ENCODE measurements at places on chromosomes 11 and 22. TPM values are rescaled to one million over a fixed set of nuclear protein-coding genes. Genes with fewer than 3 reads are reported as not detected.
A peak's percentile ranks its signal among the peaks of the same experiment; 100 is the strongest.

- H3K27me3 ChIP-seq: no peaks in the 10 kb centered on the region
- no peak for DNase-seq
- no peak overlapping the region for H3K4me3 ChIP-seq
- no peak overlapping the region for H3K27ac ChIP-seq
- no peaks in the 10 kb centered on the region for H3K36me3 ChIP-seq
These were observed 41.7 kb downstream of the PRMT3 start for GRCh38 chr11:20429216-20429615.

DNA sequence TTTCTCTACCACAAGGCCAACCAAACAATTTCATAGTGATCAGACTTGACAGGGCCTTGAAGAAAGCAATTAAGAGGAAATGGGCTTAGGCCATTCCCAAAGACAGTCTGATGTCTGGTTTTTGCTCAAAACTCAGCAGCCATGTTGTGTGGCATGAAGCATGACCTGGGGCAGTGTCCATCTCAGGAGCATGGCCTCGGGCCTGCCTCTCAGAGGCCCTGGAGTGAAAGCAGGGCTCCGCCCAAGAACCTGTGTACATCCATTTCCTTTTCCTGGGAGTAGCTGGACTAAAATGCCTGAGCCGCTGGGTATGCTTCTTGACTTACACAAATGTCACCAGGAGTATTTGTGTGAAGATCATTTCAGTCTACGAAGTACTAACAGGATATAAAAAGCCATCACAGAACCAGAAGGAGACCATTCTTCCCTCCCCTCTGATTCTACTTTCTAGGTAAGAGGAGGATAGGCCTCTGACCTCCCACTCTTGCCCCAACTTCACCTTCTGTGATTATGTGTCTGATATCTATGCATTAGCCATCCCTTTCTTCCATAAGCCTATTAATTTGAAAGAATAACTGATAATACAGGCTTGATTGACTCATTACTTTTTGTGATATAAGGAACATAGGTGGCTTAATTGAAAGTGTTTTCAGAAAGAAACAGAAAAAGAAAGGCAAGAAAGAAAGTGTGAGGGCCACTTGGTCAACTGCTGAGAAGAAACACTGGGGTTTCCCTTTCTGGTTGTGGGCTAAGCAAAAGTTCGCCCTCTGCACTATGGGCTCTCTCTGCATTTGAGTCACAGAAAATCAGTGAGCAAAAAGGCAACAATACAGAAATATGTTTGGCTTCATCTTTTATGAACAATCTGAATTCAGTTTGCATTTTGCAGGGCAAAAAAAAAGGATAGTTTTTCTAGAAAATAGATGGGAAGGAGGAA lies 188.6 kb upstream of the MTMR2 start:
- DNase-seq: peak; percentile 58
- H3K4me1 ChIP-seq: peaks cover 32% of the 10 kb centered on the region

GRCh38 chr11:126090452-126090851 lies 27.8 kb upstream of the CDON start:
- H3K36me3 ChIP-seq: no peaks in the 10 kb centered on the region
- no peak overlapping the region for H3K4me3 ChIP-seq
- no peaks in the 10 kb centered on the region for H3K4me1 ChIP-seq
- H3K27ac ChIP-seq: no peak overlapping the region

- H3K27me3 ChIP-seq: no peaks in the 10 kb centered on the region
- no peak for DNase-seq
- no peak overlapping the region for H3K4me3 ChIP-seq
- H3K27ac ChIP-seq: no peak overlapping the region
- no peaks in the 10 kb centered on the region for H3K4me1 ChIP-seq
These were observed 470.1 kb upstream of the B3GAT1 start for GRCh38 chr11:134882141-134882540.

DNA sequence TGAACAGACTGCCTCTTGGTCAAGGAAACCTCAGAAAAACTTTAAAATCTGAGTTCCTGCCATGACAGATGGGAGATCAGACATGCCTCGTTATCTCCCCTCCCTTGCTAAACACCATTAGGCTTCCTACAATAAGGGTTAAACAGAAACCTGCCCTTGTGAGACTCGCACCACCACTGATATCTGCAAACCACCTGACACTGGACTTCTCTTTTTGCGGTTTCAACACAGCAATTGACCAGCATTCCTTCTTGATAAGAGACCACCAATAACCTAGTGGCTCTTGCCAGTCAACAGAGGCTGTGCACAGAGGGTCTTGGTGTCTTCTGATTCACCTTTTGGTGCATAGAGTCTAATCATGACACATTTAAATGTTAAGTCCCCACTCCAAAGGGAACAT lies 4.4 kb downstream of the OR5M8 start:
- H3K4me3 ChIP-seq: no peak overlapping the region
- no peaks in the 10 kb centered on the region for H3K36me3 ChIP-seq
- no peak overlapping the region for H3K27ac ChIP-seq

DNA sequence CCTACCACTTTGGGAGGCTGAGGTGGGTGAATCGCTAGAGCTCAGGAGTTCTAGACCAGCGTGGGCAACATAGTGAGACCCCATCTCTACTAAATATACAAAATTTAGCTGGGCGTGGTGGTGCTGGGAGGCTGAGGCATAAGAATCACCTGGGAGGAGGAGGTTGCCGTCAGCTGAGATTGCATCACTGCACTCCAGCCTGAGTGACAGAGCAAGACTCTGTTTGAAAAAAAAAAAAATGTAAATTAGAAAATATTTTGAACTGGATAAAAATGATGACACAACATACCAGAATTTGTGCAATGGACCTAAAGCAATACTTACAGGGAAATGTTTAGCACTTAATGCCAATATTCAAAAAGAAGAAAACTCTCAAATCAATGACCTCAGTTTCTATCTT lies 46.4 kb downstream of the ATG16L2 start:
- H3K27me3 ChIP-seq: no peaks in the 10 kb centered on the region
- no peak for DNase-seq
- no peaks in the 10 kb centered on the region for H3K4me1 ChIP-seq

LYVE1 gene
- total RNA-seq: 0.13 TPM

SMC1B gene
- not detected for total RNA-seq

FREY1 gene
- total RNA-seq: 0.82 TPM

Measured in GM12878 (cell line).